ENCODE measurements at places on chromosomes 5 and 9. TPM values are rescaled to one million over a fixed set of nuclear protein-coding genes. Genes with fewer than 3 reads are reported as not detected.

GRCh38 chr9:3118081-3118480 is 274.2 kb upstream of the PUM3 start:
- DNase-seq, result no peak

- no peak for DNase-seq
These were observed 21.7 kb downstream of the FAT2 start for GRCh38 chr5:151569132-151570046.

DNA sequence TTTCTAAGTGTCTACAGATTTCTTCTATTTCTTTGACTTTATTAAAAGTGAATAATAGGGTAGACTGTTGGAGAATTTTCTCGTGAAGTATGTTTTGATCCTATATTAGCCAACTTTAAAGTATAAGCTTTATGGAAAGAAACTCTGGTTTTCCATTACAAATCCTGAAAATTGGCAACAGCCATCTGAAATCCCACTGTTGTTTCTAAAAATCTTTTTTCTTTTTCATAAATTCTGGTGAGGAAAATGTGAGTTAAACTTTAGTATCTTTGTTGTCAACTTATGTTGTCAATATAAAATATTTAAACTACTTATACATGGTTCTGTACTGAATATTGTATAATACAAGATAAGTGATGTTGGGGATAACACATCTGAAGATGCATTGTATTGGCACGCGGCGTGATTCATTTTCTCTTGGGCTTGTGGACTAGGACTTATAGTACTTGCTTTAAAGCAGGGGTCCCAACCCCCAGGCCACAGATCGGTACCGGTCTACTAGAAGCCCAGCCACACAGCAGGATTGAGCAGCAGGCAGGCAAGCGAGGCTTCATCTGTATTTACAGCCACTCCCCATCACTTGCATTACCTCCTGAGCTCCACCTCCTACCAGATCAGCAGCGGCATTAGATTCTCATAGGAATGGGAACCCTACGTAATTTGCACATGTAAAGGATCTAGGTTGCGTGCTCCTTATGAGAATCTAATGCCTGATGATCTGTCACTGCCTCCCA is 12.7 kb downstream of the MAMDC2 start:
- DNase-seq, result no peak

- DNase-seq, result no peak
These were observed 24.8 kb upstream of the AFAP1L1 start for GRCh38 chr5:149246906-149247305.

DNA sequence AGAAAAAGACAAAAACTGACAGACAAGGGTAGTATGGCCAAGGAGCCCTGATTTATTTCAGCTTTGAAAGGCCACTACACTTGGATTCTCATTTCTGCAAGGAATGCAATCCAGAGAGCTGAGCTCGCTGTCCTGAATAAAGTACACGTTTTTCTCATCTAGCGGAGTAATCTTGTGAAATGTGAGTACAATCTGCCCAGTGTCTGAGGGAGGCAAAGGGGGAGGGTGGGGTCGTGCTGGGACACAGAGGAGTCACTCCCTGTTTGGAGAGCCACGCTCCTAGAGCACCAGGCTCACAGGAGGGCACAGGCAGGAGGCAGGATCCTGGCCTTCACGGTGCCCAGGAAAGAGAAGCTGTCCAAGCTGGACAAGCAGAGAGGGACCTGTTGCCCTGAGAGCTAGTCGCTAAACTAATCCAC is 51.0 kb upstream of the IFNK start:
- peak; percentile 13 for DNase-seq

DNA sequence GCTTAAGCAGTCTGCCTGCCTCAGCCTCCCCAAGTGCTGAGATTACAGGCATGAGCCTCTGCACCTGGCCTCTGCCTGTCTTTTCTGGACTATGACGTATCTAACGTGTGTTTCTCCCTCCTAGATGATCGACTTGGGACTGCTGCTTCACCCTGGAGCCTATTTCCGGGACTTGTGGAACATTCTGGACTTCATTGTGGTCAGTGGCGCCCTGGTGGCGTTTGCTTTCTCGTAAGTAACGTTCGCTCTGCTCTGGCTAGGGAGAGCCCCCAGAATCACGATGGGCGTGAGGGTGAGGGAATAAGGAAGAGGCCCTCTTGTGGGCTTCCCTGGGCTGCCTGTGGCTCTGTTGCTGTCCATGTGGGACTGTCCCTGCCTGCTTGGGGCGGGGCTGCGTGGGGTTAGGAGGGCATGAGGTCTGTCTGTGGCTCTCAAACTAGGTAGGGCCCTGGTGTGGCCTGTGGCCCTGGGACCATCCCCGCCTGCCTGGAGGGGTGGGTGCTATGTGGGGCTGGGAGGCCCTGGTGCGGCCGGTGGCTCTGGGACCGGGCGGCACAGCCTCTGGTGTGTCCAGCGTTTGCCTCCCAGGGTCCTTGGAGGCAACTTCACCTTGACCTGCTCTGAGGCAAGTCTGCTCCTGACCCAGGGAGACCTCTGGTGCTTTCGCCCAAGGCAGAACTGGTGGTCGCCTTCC is 171.7 kb downstream of the CACNA1B start:
- DNase-seq, result no peak

Gene SHC3
- 0.53 TPM for total RNA-seq

GRCh38 chr9:126490871-126491567 is 122.7 kb upstream of the LMX1B start:
- peak; percentile 76 for DNase-seq

Gene PCDHB3
- 5.6 TPM for total RNA-seq

Gene BTNL8
- not detected for total RNA-seq

- no peak for DNase-seq
These were observed 18.2 kb upstream of the SPOUT1 start for GRCh38 chr9:128847803-128848202.

- DNase-seq, result no peak
These were observed 117.7 kb downstream of the STARD4 start for GRCh38 chr5:111394586-111394985.

Gene TRPM3
- 0.60 TPM for total RNA-seq

DNA sequence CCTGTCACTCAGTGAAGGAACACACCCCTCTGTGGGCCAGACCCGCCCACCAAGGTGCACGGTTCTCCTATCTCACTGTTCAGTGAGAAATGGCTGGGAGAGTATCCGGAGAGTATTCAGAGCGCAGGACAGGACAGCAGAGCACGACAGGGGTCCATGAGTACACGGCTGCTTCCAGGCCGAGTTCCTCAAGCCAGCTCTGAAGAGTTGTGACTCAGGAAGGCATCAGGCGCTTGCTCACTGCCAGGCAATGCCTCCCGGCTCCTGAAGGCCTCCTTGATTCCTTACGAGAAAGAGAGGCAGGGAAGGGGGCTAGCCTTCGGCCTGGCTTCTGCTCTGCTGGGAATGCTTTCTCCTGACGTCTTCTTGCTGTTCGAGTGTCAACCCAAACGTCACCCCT is 132.1 kb upstream of the PPP1R26 start:
- no peak for DNase-seq

Gene DMRTA1
- 4.8 TPM for total RNA-seq

DNA sequence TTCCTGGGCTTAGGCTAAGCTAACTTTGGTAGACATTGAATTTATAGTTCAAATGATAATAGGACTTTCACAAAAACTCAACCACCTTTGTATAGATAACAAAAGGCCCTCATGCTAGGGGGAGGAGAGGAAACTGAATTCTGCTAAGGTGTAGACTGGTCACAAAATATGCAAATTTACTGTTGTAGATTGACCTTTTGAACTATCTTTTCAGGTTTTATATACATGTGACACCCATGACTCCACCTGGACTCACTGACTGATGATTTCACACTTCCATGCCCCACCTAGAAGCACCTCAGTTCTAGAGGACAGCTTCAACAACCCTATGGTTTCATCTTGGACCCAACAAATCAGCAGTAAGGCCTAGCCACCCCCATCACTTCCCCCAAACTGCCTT is 165.7 kb downstream of the CEMIP2 start:
- no peak for DNase-seq

DNA sequence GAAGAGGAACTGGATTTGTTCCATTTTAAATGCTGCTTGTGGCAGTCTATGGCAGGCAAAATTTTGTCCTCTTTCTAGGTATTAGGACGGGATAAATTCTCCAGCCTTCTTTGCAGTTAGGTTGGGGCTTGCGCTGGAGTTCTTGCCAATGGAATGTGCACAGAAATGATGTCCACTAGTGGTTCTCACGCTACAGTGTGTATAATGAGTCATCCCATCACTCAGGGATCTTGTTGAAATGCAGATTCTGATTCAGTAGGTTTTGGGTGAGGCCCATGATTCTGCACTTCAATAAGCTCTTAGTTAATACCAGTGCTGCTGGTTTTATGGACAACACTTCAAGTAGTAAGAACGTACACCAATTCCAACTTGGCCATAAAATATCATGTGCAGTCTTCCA is 317.6 kb upstream of the KLF4 start:
- no peak for DNase-seq
